T-cell (primary cell): ENCODE measurements at places on chromosomes 12 and 14. TPM values are rescaled to one million over a fixed set of nuclear protein-coding genes. Genes with fewer than 3 reads are reported as not detected.

The GZMB gene
- total RNA-seq: 3.5 TPM

The HCAR3 gene
- total RNA-seq: not detected

The CNTN1 gene
- not detected for total RNA-seq

GRCh38 chr14:88258021-88258420 lies 65.0 kb downstream of the KCNK10 start:
- H3K27me3 ChIP-seq: no peaks in the 10 kb centered on the region
- no peaks in the 10 kb centered on the region for H3K4me1 ChIP-seq
- H3K36me3 ChIP-seq: no peaks in the 10 kb centered on the region
- H3K27ac ChIP-seq: no peak overlapping the region
- H3K4me3 ChIP-seq: no peak overlapping the region

GRCh38 chr12:11482955-11483354 lies 87.6 kb upstream of the PRB2 start:
- no peak overlapping the region for H3K4me3 ChIP-seq
- no peak overlapping the region for H3K27ac ChIP-seq
- H3K36me3 ChIP-seq: no peaks in the 10 kb centered on the region
- peaks cover 7% of the 10 kb centered on the region for H3K27me3 ChIP-seq

- H3K27me3 ChIP-seq: no peaks in the 10 kb centered on the region
- H3K4me3 ChIP-seq: no peak overlapping the region
- H3K27ac ChIP-seq: no peak overlapping the region
- H3K4me1 ChIP-seq: no peaks in the 10 kb centered on the region
These were observed 254.0 kb upstream of the USP15 start for GRCh38 chr12:62006076-62006732.

GRCh38 chr14:54609576-54609975 lies 42.6 kb downstream of the SAMD4A start:
- no peak overlapping the region for H3K27ac ChIP-seq
- no peak for DNase-seq
- no peaks in the 10 kb centered on the region for H3K36me3 ChIP-seq
- H3K4me1 ChIP-seq: no peaks in the 10 kb centered on the region
